Mammary microvascular endothelial cell (primary cell): ENCODE measurements at places on chromosomes 2 and 18. TPM values are rescaled to one million over a fixed set of nuclear protein-coding genes. Genes with fewer than 3 reads are reported as not detected.

The HOXD9 gene
- total RNA-seq, result 13.6 and 17.2 TPM in 2 replicates

The ASXL2 gene
- total RNA-seq, result 10.0 and 12.8 TPM in 2 replicates

The LINC00305 gene
- not detected in 2 replicates for total RNA-seq

The LBX2 gene
- 2.5 and 4.3 TPM in 2 replicates for total RNA-seq

The TMEM200C gene
- not detected in 2 replicates for total RNA-seq

The COL3A1 gene
- 2.3 and 2.6 TPM in 2 replicates for total RNA-seq

The TUBA3E gene
- total RNA-seq, result not detected in 2 replicates

The PROKR1 gene
- total RNA-seq, result not detected in 2 replicates

The DOK6 gene
- total RNA-seq, result under 0.01 TPM in 1 of 2 replicates, not detected in the other

The NETO1 gene
- total RNA-seq, result not detected in 2 replicates

The FBXO41 gene
- total RNA-seq, result 0.05 and 0.07 TPM in 2 replicates

The HOXD13 gene
- not detected in 2 replicates for total RNA-seq

The KCNJ13 gene
- not detected in 2 replicates for total RNA-seq

The MYOM1 gene
- 0.05 and 0.07 TPM in 2 replicates for total RNA-seq

The AQP4 gene
- total RNA-seq, result not detected in 2 replicates

The AQP12A gene
- total RNA-seq, result not detected in 2 replicates

The CUL3 gene
- total RNA-seq, result 46.5 and 49.0 TPM in 2 replicates

The RDH14 gene
- total RNA-seq, result 18.4 and 19.7 TPM in 2 replicates

The AAK1 gene
- total RNA-seq, result 38.9 and 39.5 TPM in 2 replicates

The CREG2 gene
- 0.27 TPM in 1 of 2 replicates, not detected in the other for total RNA-seq

The SCTR gene
- not detected in 2 replicates for total RNA-seq

The CYP27A1 gene
- 6.4 and 7.4 TPM in 2 replicates for total RNA-seq

The FRZB gene
- under 0.01 and 0.15 TPM in 2 replicates for total RNA-seq

The MBP gene
- total RNA-seq, result 4.5 and 6.1 TPM in 2 replicates

The DLX2 gene
- not detected in 2 replicates for total RNA-seq

The NPAS2 gene
- 6.8 and 21.7 TPM in 2 replicates for total RNA-seq

The SCYGR4 gene
- not detected in 2 replicates for total RNA-seq

The SERPINB3 gene
- total RNA-seq, result not detected in 2 replicates

The RESP18 gene
- not detected in 2 replicates for total RNA-seq

The PDCD1 gene
- not detected in 2 replicates for total RNA-seq

The PLCL1 gene
- total RNA-seq, result 2.0 and 3.2 TPM in 2 replicates

The ABCB11 gene
- total RNA-seq, result under 0.01 and 0.05 TPM in 2 replicates

The ANKRD62 gene
- not detected in 2 replicates for total RNA-seq

The REG3G gene
- not detected in 2 replicates for total RNA-seq

The CDK15 gene
- 0.07 TPM in 1 of 2 replicates, not detected in the other for total RNA-seq

The SERPINB13 gene
- total RNA-seq, result not detected in 2 replicates

The ALPI gene
- total RNA-seq, result not detected in 2 replicates

The TMEM178A gene
- not detected in 2 replicates for total RNA-seq

The ASXL3 gene
- not detected in 2 replicates for total RNA-seq

The UGT1A9 gene
- not detected in 2 replicates for total RNA-seq

The SCN2A gene
- total RNA-seq, result under 0.01 TPM in 1 of 2 replicates, not detected in the other

The KYNU gene
- 2.6 and 7.9 TPM in 2 replicates for total RNA-seq

The RAB6C gene
- total RNA-seq, result not detected in 2 replicates

The CCDC141 gene
- total RNA-seq, result 0.13 and 0.44 TPM in 2 replicates

The SLC19A3 gene
- not detected in 2 replicates for total RNA-seq

The KIF3C gene
- 10.2 and 10.4 TPM in 2 replicates for total RNA-seq

The PLGLB1 gene
- 0.07 and 0.20 TPM in 2 replicates for total RNA-seq

The FNDC4 gene
- 15.9 and 20.3 TPM in 2 replicates for total RNA-seq
